ENCODE measurements at places on chromosomes 13 and 19. TPM values are rescaled to one million over a fixed set of nuclear protein-coding genes. Genes with fewer than 3 reads are reported as not detected.

Gene ZNF555
- total RNA-seq: 0.90 TPM

Gene RDH8
- total RNA-seq: not detected

Gene FAM83E
- total RNA-seq: 5.1 TPM

Gene KANK3
- 1.5 TPM for total RNA-seq

Gene GGN
- total RNA-seq: 1.0 TPM

Gene ZNF714
- 18.8 TPM for total RNA-seq

Gene ZNF823
- 2.4 TPM for total RNA-seq

Gene LILRB3
- not detected for total RNA-seq

Gene SOHLH2
- not detected for total RNA-seq

Gene CNFN
- not detected for total RNA-seq

Gene ZNF780A
- 14.7 TPM for total RNA-seq

Measured in activated CD4-positive, alpha-beta T cell treated with anti-CD3 and anti-CD28 coated beads, Interleukin-2, amount 10 ng/mL, durations not matched to agents 24 days and 14 days (primary cell).